IMR-90 (cell line): ENCODE measurements at places on chromosomes 16 and 17. TPM values are rescaled to one million over a fixed set of nuclear protein-coding genes. Genes with fewer than 3 reads are reported as not detected.

GRCh38 chr16:60788631-60789030, 1247.6 kb downstream of the CDH8 start:
- no peak for DNase-seq
- H3K27me3 ChIP-seq, result no peaks in the 10 kb centered on the region
- no peak overlapping the region for H3K27ac ChIP-seq
- H3K4me3 ChIP-seq, result no peak overlapping the region
- H3K4me1 ChIP-seq, result no peaks in the 10 kb centered on the region
- H3K36me3 ChIP-seq, result no peaks in the 10 kb centered on the region

GRCh38 chr17:9018726-9019125, 2.6 kb upstream of the NTN1 start:
- H3K27me3 ChIP-seq, result peaks cover 35% of the 10 kb centered on the region
- no peak overlapping the region for H3K4me3 ChIP-seq
- H3K36me3 ChIP-seq, result no peaks in the 10 kb centered on the region
- H3K4me1 ChIP-seq, result no peaks in the 10 kb centered on the region
- DNase-seq, result no peak

Gene FBXL16
- 0.18 and 0.56 TPM in 2 replicates for total RNA-seq

DNA sequence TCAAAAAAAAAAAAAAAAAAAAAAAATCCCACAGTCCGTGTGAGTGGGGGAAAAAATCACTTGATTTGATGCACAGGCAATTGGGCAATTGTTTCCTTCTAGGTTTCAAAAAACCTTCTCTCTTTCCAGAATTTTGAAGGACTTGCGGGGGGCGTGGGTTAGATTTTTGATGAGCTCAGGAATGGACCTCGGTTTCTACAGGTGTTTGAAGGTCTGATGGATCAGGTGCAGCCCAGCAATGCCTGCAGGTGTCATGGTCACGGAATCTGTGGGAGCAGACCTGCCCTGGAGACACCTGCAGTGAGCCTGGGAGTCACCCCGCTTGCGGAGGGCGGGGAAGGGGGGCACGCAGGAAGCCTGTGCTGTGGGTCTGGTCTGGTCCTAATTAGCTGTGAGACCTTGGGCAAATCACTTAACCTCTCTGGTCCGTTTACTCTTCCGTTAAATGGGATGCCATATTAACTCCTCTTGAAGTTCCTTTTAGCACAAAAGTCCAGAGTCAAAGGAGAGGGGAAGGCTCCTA, 174.2 kb downstream of the IRF8 start:
- no peaks in the 10 kb centered on the region for H3K27me3 ChIP-seq
- H3K36me3 ChIP-seq, result no peaks in the 10 kb centered on the region
- no peak for DNase-seq
- 0 out of 2 replicates have a peak overlapping the region, but pooled peaks have one; percentile 7 for H3K27ac ChIP-seq

- H3K27ac ChIP-seq, result no peak overlapping the region
- H3K36me3 ChIP-seq, result no peaks in the 10 kb centered on the region
- H3K4me1 ChIP-seq, result no peaks in the 10 kb centered on the region
These were observed 1502.9 kb downstream of the CDH11 start for GRCh38 chr16:63618896-63619485.

Gene ARHGDIG
- 0.36 TPM in 1 of 2 replicates, not detected in the other for total RNA-seq

Gene KRT16
- not detected in 2 replicates for total RNA-seq

DNA sequence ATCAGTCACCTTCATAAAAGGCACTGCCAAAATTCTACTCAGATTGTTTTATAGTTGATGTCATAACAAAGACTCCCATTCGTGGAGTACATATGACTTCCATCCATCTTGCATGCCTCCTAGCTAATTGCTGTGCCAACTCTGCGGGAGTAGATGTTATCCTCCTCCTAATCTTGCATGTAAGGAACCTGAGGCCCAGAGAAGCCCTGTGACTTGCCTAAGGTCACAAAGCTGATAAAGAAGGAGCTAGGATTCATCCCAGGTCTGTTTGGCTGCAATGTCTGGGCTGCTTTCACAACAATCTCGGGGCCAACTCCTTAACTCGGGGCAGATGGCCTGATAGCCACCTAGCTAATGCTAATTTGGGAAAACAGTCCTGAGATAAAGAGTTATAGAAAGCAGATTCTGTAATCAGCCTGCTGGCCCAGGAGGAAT, 87.3 kb downstream of the YPEL2 start:
- H3K36me3 ChIP-seq, result no peaks in the 10 kb centered on the region
- no peak overlapping the region for H3K4me3 ChIP-seq
- H3K27me3 ChIP-seq, result peaks cover 24% of the 10 kb centered on the region
- no peak for DNase-seq

Gene TNFRSF17
- total RNA-seq, result not detected in 2 replicates

Gene USP36
- total RNA-seq, result 28.3 and 30.6 TPM in 2 replicates

DNA sequence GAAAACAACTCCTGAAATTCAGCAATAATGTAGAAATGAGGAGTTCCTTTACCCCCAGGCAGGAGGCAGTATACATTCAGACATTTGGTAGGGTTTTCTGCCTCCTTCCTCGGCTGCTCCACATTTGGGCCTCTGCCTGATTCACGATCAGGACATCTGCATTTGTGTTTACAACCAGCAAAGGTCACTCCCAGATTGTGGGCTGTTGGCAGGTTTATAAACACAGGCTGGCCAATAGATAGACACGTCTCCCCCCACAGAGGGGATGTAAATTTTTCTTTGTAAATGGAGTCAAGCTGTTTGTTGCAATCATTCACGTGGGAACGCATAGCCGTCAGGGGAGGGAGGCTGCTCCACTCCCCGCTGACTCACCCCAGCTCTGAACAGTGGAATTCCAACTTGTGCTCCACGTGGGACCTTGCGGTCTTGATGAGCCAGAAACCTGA, 252.1 kb upstream of the N4BP1 start:
- no peak overlapping the region for H3K27ac ChIP-seq
- H3K27me3 ChIP-seq, result no peaks in the 10 kb centered on the region
- H3K36me3 ChIP-seq, result no peaks in the 10 kb centered on the region
- DNase-seq, result peak; percentile 80
- no peaks in the 10 kb centered on the region for H3K4me1 ChIP-seq
